Fibroblast of lung (primary cell): ENCODE measurements at places on chromosomes 7 and 10.
A peak's percentile ranks its signal among the peaks of the same experiment; 100 is the strongest.

DNA sequence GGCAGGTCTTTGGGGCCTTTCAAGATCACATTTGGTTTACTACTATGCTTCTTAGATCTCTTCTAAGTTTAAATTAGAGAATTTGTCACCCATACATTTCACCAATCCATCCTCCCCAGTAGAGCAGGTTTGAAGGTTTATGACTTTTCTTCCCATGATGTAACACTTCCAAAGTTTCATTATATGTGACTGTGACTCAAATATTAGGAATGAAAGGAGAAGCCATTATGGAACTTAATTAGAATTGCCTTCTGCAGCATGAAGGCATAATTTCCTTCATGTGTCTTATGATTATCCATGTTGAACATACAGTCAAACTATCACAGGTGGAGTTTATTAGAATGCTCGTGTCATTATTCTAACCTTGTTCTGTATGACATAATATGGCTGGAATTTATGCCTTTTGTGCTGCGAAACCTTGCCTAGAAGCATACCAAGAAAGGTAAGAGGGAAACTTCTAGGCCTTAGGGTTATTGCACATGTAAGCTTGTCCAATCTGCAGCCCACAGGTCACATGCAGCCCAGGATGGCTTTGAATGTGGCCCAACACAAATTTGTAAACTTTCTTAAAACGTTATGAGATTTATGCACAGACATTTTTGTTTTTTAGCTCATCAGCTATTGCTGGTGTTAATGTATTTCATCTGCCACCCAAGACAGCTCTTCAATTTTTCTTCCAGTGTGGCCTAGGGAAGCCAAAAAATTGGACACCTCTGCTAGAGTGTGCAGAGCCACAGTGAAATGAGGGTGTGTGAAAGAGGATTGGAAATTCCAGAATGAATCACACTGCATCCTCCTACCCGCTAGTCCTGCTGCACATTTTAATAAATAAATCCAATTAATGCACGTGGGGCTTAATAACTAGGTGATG is 133.6 kb downstream of the TMEM26 start:
- peak; percentile 47 for DNase-seq

DNA sequence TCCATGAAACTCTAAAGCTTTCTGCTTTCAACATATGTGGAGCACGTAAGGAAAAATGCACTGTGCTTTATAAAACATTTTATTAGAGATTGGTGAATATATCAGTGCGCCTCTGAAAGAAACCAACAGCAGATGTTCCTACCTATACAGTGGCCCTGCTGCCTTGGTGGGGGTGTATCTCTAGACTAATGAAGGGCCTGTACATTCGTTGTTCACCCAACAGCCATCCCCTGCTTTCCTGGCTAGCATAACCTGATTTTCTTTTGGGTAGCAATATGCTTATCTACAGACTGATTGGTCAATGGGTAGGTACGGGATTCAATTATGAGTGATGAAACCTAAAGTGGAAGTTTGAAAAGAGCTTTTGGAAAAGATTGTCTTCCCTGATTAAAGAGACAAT is 119.7 kb upstream of the FAM133B start:
- no peak for DNase-seq

- no peak for DNase-seq
Measured at GRCh38 chr10:89257581-89257980, 6.0 kb upstream of the LIPA start.

DNA sequence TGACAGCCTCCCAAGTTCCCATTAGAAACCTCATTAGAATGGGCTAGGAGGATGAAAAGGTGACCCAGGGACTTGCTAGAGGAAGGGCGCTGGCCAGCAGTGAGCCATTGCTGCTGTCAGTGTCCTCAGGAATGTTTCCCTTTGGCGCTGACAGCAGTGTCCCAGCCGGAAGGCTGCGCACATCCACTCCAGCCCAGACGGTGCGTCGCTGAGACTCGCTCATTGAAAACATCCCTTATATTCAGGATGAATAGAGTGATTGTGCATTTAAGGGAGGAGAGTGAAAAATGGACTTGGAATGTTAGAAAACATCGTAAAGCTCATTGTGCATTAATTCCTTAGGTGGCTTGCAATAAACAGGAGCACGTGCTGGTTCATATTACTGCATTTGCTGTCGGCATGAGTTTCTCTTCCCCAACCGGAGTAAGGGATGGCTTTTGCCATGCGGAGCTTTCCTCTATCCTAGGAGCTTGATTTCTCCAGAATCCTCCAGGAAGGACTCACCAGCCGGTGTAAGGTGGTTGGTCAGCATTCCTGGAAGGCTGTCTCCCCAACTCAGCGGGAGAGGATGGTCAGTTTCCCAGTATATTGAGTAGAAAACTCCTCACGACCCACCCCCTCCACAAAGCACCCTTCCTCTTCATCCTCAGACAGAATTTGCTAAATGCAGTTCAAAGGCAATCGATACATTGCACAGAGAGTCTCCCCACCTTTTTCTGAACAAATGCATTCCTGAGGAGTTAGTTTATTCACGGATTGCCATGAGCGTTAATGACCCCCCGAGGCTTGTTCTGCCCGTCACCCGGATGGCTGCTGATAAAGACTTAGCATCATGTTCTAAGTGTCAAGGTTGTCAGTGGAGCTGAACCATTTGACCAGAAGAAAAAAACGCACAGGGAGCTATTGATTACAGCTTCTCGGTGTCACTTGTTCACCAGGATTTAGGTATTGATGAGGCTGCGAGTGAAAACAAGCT is 201.8 kb downstream of the EBF3 start:
- no peak for DNase-seq

GRCh38 chr10:52443419-52444388 is 129.6 kb downstream of the DKK1 start:
- DNase-seq = peak; percentile 93

DNA sequence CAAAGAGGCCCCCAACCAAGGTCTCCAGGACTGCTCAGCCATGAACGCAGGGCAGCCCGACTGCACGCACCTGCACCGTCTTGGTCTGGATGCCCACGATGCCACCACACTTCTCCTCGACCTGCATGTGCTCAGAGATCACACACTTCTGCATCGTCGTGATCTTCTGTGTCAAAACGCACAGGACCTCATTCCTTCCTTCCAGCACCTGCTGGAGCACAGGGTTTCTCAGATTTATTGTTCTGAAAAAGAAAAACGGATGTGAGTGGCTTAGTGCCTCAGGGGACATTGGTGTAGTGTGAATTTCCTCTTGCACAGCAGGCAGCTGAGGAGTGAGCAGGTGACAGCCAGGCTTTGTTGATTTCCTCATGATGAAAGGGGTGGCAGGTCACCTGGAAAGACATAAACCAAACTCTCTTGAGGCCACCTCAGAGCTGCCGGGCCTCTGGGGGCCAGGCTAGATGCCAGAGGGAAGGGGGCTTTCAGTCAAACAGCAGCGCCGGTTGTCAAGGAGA is 38.2 kb downstream of the GSDME start:
- no peak for DNase-seq

GRCh38 chr7:151385626-151386300 is 24.1 kb downstream of the WDR86 start:
- no peak for DNase-seq

DNA sequence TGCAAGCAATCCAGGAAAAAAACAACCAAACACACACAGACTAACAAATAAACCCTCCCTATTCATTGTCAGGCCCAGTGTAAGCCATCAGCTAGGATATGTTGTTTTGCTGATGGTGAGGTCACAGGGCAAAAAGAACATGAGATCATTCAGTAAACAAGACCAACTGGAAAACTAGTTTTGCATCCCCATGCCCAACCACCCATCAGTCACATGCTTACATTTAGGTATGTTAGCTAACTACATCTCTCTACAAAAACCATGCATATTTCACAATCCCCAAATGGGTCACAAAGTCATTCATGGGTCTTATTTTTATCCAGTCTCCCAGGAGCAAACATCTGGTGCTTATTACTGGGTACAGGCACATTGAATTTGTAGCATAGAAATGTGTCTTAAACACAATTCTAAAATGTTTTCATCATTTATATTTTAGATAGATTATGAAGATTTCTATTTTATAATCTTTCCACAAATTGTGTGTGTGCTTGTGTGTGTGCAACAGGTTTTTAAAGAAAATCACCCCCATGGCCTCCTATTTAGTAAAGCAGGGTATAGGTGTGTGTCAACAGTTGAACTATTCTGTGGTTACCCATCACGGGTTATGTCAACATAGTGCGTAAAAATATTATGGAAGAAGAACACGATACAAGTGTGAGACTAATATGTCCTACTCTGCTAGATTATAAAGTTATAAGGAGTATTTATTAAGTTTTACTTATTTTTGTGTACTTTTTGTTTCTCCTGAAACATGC is 103.8 kb upstream of the AKR1E2 start:
- peak; percentile 94 for DNase-seq
